Activated T-helper 2 cell treated with anti-CD3 and anti-CD28 coated beads, Interferon-gamma antibody, Interleukin-2, Interleukin-4, amounts not matched to agents 10 μg/mL and 5 μg/mL and 100 μg/mL, durations not matched to agents 14 hours and 24 hours and 36 hours (primary cell): ENCODE measurements at places on chromosomes 5 and 9. TPM values are rescaled to one million over a fixed set of nuclear protein-coding genes. Genes with fewer than 3 reads are reported as not detected.

DNA sequence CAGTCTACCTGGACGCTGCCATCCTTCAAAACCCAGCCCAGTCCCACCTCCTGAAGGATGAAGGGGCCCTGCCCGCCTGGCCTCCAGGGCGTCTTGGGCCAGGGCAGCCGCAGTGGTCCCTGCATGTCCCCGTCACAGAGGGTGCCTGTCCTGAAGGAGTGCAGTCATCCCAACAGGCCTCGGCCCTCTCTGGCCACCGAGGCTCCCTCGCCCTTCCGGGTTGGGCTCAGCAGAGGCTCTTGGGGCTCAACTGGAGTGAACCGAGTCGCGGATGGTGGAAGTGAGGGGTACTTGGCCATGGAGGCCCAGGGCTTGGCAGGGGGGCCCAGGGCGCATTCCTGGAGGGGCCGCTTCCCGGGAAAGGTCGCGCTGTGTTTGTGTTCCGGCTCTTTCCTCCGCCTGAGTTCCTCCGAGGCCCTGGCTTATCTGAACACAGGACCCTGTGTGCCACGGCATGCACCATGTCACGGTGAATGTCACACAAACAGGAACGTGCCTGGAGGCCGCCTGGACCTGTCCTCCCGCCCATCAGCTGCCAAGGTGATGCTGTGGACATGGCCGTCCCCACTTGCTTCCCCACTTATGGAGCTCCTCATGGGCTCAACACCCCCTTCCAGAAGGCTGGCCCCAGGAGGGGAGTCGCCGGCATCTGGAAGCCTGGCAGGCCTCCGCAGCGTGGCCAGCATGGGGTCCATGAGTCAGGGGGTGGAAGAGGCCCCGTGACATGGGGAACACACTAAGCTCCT is 25.7 kb upstream of the OBP2B start:
- DNase-seq: no peak

- no peak for DNase-seq
Measured at GRCh38 chr9:91092214-91092613, 269.5 kb downstream of the AUH start.

Gene MARVELD2
- total RNA-seq: 0.14 and 0.16 TPM in 2 replicates

Gene ERCC8
- total RNA-seq: 9.3 and 10.2 TPM in 2 replicates

DNA sequence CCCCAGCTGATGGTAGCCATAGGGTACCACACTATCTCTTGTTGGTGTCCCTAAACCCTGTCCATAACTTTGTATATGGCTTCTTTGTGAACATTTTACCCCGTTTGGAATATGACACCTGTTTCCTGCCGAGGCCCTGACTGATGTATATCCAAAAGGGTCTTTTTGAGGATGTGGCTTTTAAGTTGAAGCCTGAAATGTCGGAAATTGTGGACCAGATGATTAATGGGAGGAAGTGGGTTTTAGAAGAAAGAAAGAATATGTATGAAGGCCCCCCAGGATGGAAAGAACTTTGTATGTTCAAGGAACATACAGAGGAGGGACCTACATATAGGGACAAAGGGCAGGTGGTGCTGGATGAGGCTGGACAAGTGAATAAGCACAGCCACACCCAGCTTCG is 16.7 kb upstream of the TNFSF8 start:
- no peak for DNase-seq

GRCh38 chr9:69932901-69933300 is 110.7 kb upstream of the MAMDC2 start:
- no peak for DNase-seq

DNA sequence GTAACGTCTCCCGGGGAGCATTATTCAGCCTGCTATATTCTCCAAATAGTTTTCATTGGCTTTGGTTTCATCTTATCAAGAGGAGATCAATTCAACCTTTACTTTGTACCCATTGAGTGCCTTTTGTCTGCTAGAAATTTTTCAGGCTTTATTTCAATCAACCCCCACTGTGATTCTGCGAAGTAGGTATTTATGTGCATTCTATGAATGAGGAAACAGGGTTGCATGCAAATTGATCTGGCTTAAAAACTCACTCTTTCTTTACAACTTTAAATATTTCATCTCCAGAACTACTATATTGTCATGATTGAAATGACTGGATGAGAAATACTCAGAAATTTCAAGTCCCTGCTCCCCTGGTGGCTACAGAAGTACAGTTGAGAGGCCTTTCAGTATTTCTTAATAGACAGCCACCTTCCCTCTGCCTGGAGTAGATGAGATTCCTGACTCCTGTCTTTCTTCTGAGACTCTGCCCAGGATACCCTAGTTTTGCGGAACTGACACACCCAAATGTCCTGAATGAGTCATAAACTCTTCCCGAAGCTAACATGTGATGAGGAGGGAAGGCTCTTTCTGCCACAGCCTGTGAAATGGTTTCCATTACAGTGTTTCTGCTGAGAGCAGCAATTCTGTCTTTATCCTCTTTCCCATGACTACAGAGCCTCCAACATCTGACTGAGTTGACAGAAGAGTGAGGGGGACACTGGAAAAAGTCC is 52.6 kb upstream of the TNC start:
- DNase-seq: no peak

- no peak for DNase-seq
Measured at GRCh38 chr9:36584620-36585460, 12.1 kb downstream of the MELK start.

Gene PTPRD
- total RNA-seq: 1.1 and 1.5 TPM in 2 replicates

DNA sequence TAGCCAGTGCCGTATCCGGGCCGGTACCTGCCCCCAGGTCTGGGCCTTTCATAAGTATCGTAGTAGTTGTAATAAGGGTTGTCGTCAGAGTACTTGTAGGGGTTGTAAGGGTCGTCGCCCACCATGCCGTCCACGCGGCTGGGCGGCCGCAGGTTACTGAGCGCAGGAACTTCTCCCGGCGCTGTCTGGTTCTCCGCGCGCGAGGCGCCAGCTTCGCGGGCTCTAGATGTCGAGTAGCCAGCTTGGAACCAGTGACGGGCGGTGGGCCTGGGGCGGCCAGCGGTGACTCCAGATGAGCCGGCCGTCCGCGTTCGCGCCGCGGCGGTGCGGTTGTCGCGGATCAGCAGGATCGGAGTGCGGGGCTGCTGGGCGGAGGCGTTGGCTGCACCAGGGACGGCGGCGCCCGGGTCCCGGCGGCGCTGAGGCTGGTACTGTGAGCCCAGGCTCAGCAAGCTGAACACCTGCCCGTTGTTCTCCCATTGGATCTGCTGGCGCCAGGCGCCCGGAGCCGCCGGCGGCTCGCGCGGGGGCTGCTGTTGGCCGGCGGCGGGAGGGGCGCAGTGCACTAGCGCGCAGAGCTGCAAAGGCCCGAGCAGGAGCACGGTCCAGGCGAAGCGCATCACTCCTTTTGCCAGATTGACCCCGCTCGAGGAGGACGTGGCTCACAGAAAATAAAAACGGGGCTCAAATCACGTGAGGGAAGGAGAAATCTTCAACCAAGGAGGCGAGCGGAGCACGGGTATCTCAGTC is 518 bp downstream of the LOX start:
- no peak for DNase-seq

GRCh38 chr5:61401726-61402125 is 69.7 kb downstream of the ZSWIM6 start:
- DNase-seq: no peak

- DNase-seq: peak; percentile 53
Measured at GRCh38 chr5:170333161-170333910, 35.8 kb upstream of the LCP2 start.

Gene RASEF
- total RNA-seq: not detected in 2 replicates

DNA sequence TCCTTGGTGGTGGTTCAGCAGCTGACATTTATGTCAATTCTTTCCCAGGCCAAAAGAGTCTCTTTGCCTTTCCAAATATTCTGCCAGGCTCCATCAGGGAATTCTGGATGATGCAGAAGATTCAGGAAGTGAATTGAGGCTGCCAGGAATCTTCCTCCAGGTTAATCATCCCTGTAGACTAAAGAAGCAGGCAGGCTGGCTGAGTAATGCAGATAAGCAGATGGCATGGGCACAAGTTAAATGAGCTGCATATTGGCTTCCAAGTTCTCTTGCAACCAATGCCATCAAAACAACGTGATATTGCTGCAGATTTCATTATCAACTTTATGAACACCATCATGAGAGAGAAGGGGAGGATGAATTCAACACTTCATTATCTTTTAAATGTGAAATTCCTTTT is 324.5 kb downstream of the KCNN2 start:
- DNase-seq: no peak

DNA sequence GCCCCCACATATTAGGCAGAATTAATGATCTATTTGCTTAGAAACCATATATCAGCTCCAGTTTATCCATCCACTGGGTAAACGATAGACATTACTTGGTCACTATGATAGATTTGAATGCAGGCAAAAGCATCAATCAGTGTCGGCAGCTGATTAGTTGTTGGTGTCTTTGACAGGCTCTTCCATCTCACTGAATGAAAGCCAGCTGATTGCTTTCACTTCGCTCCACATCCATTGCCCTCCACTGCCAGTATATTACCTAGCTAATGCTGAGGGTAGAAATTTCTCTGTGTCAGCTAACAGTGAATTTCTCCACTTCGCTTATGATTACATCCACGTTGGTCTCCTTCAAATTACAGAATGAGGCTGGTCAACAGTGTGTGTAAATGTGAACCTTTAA is 821.3 kb upstream of the TYRP1 start:
- no peak for DNase-seq

GRCh38 chr9:107333363-107333762 is 50.3 kb downstream of the RAD23B start:
- DNase-seq: no peak

- no peak for DNase-seq
Measured at GRCh38 chr9:86459191-86459590, 105.0 kb upstream of the TUT7 start.

DNA sequence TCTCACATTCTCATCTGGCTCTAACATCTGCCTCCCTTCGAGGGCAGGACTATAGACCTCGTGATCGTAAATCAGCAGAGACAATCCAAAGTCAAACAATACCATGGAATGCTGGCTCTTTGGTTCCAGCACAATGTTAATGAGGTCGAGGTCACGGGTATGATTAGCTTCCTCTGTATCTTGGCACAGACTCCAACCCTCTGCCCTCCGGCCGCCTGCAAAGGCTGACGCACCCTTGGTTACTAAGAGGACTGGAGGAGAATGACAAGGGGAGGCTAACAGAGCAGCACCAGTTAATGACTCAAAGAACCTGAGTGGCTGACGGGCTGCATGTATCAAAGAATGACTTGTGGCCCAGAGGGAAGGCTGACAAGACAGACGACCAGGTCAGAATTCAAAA is 10.1 kb downstream of the LHFPL2 start:
- DNase-seq: no peak

DNA sequence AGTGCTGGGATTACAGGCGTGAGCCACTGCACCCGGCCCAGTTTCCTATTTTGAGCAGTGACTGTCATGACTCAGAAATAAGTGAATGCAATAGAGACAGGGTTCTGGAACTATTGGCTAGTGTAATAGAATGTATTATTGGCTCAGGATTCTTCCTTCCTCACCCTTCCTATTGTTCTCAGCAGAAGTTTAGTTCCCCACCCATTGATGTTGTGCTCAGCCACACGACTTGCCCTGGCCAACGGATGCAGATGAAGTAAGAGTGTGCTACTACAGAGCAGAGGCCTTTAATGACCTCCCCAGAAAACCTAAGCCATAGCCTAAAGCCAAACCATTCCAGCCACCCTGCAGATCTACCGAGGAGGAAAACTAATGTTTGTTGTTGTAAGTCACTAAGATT is 287.9 kb downstream of the AGTPBP1 start:
- DNase-seq: no peak
